AG08396 (cell line): ENCODE measurements at places on chromosomes 5 and 9.

DNA sequence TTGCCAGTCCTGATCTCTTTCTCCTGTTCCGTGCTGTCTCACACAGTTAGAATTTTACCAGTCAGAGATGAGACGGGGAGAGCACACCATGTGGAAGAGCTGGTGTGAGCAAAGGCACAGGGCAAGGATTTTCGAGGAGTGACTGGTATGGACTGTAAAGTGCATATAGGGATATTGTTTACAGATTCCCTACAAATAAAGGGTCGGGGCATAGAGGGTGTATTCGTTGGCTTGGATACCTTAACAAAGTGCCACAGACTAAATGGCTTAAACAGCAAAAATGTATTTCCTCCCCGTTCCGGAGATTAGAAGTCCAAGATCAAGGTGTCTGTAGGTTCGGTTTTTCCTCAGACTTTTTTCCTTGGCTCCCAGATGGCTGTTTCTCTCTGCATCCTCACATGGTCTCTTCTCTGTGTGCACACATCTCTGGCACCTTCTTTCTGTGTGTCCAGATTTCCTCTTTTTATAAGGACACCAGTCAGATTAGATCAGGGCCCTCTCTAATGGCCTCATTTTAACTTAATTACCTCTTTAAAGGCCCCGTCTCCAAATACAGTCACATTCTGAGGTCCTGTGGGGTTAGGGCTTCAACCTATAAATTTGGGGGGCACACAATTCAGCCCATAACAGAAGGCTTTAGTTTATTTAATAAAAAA lies 23.4 kb downstream of the CYFIP2 start:
- DNase-seq = no peak

DNA sequence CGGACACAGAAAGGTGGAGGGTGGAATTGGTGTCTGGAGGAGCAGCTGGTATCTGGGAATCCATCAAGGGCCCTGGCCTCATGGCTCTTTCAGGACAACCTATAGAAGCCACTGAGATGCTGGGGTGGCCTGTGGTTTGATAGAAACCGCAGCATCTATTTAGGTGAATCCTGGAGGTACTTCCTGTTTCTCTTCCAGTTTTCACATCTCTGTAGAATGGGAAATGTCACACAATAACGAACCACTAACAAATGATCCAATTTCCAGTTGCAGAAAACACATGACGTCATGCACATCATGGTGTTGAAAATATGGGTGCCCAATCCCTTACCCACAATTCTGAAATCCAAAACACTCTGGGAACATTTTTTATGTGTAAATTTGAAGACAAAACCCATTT lies 52.2 kb downstream of the ROPN1L start:
- no peak for DNase-seq

DNA sequence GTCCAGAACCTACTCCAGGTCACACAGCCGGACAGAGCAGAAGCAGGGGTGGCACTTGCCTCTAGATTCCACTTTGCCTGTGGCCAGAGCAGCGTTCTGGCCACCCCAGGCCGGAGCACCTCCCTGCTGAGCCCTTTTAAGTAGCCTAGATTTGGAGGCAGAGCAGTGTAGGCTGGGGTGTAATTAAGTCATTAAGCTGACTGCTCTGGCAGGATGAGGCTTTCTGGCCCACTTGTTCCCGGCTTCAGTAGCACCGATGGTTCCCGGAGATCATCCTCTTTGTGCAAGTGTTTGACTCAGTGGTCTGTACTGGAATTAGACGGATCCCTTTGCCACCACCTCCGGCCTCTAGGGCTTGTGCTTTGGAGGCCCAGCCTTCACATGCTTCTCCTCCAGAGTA lies 281.9 kb upstream of the ANKRD55 start:
- DNase-seq = no peak

- DNase-seq = no peak
Measured at GRCh38 chr5:179259731-179260323, 85.4 kb downstream of the ADAMTS2 start.

GRCh38 chr5:169442913-169443784 lies 140.4 kb upstream of the SPDL1 start:
- DNase-seq = no peak
